Immature natural killer cell (primary cell): ENCODE measurements at places on chromosomes 12 and 14. TPM values are rescaled to one million over a fixed set of nuclear protein-coding genes. Genes with fewer than 3 reads are reported as not detected.

DNA sequence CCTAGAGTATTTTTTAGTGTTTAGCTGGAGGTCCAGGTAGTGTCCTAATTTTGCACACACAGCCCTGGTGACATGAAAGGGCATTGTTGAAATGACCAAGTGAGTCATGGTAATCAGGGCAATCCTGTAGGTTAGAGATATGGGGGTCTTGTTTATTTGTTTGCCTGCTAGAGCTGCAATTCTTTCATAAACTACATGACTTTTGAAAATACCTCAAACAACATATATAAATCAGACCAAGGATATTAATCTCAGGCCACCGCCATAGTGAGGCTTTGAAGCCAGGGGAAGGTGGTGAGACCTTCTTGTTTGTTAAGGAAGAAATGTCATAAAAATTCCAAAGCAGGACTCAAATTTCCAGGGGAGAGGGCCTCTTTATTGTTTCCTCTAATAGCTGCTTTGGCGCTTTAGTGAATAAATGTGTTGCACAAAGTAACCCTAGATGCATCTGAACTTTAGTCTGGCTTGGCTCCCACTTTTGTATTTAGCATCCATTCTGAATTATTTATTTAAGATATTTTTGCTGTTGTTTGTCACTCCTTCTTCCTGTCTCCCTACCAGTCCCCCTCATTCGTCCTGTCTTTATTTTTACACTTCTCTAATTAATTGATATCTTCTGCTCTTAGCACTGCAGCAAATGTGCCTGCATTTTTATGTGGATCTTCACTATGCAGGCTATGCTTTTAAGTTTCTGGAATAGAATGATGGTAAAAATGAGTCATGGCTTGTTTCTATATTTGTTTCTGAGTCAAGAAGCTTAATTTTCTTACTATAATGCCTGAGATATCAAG lies 430.3 kb downstream of the RAD51B start:
- H3K4me3 ChIP-seq, result no peak overlapping the region
- peak overlapping the region; percentile 38 for H3K27ac ChIP-seq
- H3K4me1 ChIP-seq, result peaks cover 51% of the 10 kb centered on the region

DNA sequence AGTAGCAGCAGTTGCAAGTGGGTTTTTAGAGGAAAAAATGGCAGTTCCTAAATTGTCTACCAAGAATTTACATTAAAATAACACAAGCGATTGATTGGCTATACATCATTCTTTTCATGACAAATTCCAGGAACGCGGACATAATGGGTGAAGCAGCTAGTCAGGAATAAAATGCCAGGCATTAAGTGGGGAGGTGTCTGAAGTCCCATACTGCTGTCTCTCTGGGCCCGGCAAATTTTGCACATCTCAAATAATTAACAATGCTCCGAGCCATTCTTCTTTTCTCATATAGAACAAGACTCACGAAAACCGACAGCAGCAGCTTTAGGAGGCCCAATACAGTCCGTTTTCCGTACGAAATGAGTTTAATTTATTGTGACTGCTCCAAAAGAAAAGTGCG lies 696 bp downstream of the RPL36AL start:
- H3K4me1 ChIP-seq, result peaks cover 67% of the 10 kb centered on the region
- peaks cover 9% of the 10 kb centered on the region for H3K36me3 ChIP-seq
- H3K27me3 ChIP-seq, result peaks cover 11% of the 10 kb centered on the region
- no peak for DNase-seq
- peak overlapping the region; percentile 98 for H3K27ac ChIP-seq
- H3K4me3 ChIP-seq, result peak overlapping the region; percentile 99

DNA sequence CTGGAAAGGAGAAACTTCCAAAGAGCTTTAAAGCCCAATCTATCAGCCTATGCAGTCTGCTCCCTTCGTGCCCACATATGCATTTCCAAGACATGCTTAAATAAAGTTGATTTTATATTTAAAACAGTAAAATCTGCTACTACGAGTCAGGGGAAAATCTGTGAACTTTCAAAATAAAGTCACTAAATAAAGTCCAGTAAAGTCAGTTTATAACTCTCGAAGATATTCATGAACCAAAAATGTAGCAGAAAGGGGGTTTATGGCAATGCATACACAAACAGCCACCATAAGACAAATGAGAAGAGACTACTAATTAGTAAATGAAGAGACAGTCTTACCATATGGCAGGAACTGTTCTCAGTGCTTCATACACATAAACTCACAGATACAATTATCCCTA lies 19.7 kb downstream of the AREL1 start:
- H3K36me3 ChIP-seq, result peaks cover 22% of the 10 kb centered on the region
- DNase-seq, result no peak
- no peak overlapping the region for H3K4me3 ChIP-seq
- no peaks in the 10 kb centered on the region for H3K27me3 ChIP-seq

- no peak overlapping the region for H3K27ac ChIP-seq
- H3K4me1 ChIP-seq, result peaks cover 12% of the 10 kb centered on the region
- no peaks in the 10 kb centered on the region for H3K27me3 ChIP-seq
Measured at GRCh38 chr14:92391726-92392125, 68.8 kb downstream of the SLC24A4 start.

GRCh38 chr12:94074980-94075629 lies 73.3 kb upstream of the PLXNC1 start:
- no peak overlapping the region for H3K4me3 ChIP-seq
- peaks cover 2% of the 10 kb centered on the region for H3K27me3 ChIP-seq
- peaks cover 5% of the 10 kb centered on the region for H3K4me1 ChIP-seq
- no peak for DNase-seq

DNA sequence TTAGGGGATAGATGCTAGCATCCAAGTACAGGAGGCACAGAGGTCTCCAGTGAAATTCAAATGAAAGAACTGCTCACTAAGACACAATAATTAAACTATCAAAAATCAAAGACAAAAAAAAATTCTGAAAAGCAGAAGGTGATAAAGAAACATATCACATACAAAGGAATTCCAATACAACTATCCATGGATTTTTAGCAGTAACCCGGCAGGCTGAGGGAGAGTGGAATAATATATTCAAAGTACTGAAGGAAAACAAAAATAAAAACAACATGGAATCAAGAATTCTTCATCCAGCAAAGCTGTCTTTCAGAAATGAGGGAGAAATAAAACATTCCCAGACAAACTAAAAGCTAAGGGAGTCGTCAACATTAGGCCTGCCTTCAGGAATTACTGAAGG lies 31.9 kb downstream of the A2M start:
- DNase-seq, result no peak
- no peak overlapping the region for H3K27ac ChIP-seq
- H3K27me3 ChIP-seq, result peaks cover 3% of the 10 kb centered on the region
- H3K36me3 ChIP-seq, result peaks cover 12% of the 10 kb centered on the region
- H3K4me3 ChIP-seq, result no peak overlapping the region

- no peak overlapping the region for H3K27ac ChIP-seq
- H3K4me1 ChIP-seq, result no peaks in the 10 kb centered on the region
- no peaks in the 10 kb centered on the region for H3K27me3 ChIP-seq
- no peaks in the 10 kb centered on the region for H3K36me3 ChIP-seq
- no peak for DNase-seq
- no peak overlapping the region for H3K4me3 ChIP-seq
Measured at GRCh38 chr12:23954332-23954731, 4.9 kb upstream of the SOX5 start.

GRCh38 chr12:111076611-111077451 lies 156.5 kb upstream of the MYL2 start:
- H3K36me3 ChIP-seq, result no peaks in the 10 kb centered on the region
- DNase-seq, result no peak
- H3K27ac ChIP-seq, result no peak overlapping the region
- H3K4me3 ChIP-seq, result no peak overlapping the region

GRCh38 chr12:57473392-57473791 lies 6.3 kb downstream of the ARHGAP9 start:
- peaks cover 48% of the 10 kb centered on the region for H3K27me3 ChIP-seq
- peak overlapping the region; percentile 56 for H3K4me3 ChIP-seq
- peaks cover 86% of the 10 kb centered on the region for H3K4me1 ChIP-seq
- H3K36me3 ChIP-seq, result peaks cover 46% of the 10 kb centered on the region

DNA sequence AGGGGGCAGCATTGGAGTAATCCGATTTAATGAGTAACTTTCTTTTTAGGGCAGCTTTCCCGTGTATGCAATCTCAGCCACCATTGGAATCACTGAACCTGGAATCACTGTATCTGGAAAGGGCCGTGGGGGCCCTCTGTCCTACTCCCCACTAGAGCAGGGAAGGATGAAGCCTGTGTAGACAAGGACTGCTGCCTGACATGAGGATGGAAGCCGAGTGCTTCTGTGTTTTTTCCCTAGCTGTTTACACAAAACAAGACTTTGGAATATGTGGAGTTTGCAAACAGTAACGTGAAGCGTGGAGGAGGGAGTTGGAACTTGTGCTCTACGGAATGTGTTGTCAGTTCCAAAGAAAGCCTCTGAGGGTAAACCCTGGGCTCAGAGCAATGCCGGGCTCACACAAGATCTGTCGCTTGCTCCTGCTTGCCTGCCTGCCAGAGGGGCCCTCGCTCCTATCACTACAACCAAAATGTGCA lies 32.4 kb upstream of the HDAC7 start:
- peaks cover 3% of the 10 kb centered on the region for H3K27me3 ChIP-seq
- no peak overlapping the region for H3K27ac ChIP-seq
- no peak for DNase-seq
- no peak overlapping the region for H3K4me3 ChIP-seq
- no peaks in the 10 kb centered on the region for H3K36me3 ChIP-seq

DNA sequence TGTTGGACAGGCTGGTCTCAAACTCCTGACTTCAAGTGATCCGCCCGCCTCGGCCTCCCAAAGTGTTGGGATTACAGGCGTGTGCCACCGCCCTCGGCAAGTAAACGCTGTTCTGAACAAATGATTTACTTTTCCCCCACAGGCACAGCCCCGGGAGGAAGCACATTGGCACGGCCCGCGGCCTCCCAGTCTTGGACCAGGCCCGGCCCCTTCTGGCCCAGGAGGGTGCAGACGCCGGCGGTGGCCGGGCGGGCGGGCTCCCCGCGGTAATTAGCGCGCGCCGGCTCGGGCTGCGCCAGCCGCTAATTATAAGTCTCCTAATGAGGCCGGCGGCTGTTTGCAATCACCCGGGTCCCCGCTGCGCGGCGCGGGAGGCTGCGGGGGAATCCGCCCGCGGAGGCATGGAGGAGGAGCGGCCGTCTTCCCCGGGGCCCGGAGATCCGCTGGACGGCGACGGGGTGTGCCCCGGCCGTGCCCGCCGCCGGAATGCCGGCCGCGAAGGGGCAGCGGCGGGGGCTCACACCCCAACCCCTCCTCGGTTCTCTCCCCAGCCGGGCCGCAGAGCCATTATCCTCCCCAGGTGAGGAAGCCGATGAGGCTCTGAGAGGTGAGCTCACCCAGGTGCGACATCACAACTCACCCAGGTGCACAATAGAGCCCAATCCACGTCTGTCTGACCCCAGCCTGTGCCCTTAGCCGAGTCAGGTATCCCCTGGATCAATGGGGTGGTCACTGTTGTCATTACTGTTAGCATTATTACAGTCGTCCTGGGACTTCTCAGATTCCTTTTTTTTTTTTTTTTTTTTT lies 3.3 kb upstream of the POP5 start:
- peak; percentile 43 for DNase-seq
- H3K36me3 ChIP-seq, result no peaks in the 10 kb centered on the region
- peak overlapping the region; percentile 55 for H3K4me3 ChIP-seq

- DNase-seq, result no peak
- no peaks in the 10 kb centered on the region for H3K27me3 ChIP-seq
- no peak overlapping the region for H3K4me3 ChIP-seq
- no peaks in the 10 kb centered on the region for H3K4me1 ChIP-seq
- H3K36me3 ChIP-seq, result no peaks in the 10 kb centered on the region
Measured at GRCh38 chr12:91219511-91219910, 36.9 kb upstream of the DCN start.

- no peak overlapping the region for H3K27ac ChIP-seq
- no peaks in the 10 kb centered on the region for H3K27me3 ChIP-seq
- H3K4me3 ChIP-seq, result no peak overlapping the region
Measured at GRCh38 chr12:4603421-4603820, 41.4 kb downstream of the DYRK4 start.

GRCh38 chr12:20024194-20024593 lies 344.1 kb upstream of the PDE3A start:
- H3K4me1 ChIP-seq, result no peaks in the 10 kb centered on the region
- H3K27me3 ChIP-seq, result no peaks in the 10 kb centered on the region
- no peaks in the 10 kb centered on the region for H3K36me3 ChIP-seq

DNA sequence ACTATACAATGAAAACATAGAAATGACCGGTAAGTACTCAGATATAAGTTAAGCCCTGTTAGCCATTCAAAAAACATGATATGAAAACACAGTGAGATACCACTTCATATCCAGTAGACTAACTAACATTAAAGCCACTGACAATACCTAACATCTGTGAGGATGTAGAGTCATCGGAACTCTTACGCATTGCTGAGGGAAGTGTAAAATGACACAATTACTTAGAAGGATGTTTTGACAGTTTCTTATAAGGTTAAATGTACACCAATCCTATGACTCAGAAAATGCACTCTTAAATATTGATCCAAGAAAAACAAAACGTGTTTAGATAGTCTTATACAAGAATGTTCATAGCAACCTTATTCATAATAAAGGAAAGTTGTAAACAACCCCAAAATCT lies 782.9 kb downstream of the BCL11B start:
- DNase-seq, result no peak
- no peak overlapping the region for H3K4me3 ChIP-seq
- H3K27me3 ChIP-seq, result peaks cover 7% of the 10 kb centered on the region
- H3K27ac ChIP-seq, result no peak overlapping the region

- H3K27ac ChIP-seq, result no peak overlapping the region
- no peak overlapping the region for H3K4me3 ChIP-seq
- H3K27me3 ChIP-seq, result peaks cover 5% of the 10 kb centered on the region
- no peak for DNase-seq
- H3K4me1 ChIP-seq, result no peaks in the 10 kb centered on the region
Measured at GRCh38 chr12:92739113-92739512, 36.3 kb downstream of the PLEKHG7 start.

- H3K27me3 ChIP-seq, result no peaks in the 10 kb centered on the region
- no peak for DNase-seq
- no peak overlapping the region for H3K4me3 ChIP-seq
- H3K36me3 ChIP-seq, result no peaks in the 10 kb centered on the region
Measured at GRCh38 chr12:47277972-47278448, 198.3 kb upstream of the AMIGO2 start.

DNA sequence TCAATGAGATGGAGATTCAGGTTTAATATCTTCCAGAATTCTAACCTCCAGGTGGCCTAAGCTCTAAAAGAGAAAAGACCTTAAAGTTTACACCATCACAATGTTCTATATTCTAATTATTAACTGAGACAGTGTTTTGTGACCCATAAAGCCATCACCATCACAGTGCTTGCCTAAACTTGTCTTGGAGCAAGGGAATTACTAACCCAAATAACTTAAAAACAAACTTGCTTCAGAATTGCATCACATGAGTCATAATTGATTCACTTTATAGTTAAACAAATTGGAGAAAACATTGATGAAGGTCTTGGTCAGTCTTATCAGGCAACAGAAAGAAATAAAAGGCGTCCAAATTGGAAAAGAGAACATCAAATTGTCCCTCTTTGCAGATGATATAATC lies 54.5 kb upstream of the ALG10 start:
- DNase-seq, result no peak
- no peaks in the 10 kb centered on the region for H3K36me3 ChIP-seq
- H3K27ac ChIP-seq, result no peak overlapping the region
- H3K4me3 ChIP-seq, result no peak overlapping the region
- no peaks in the 10 kb centered on the region for H3K4me1 ChIP-seq

Gene VEZT
- 19.8 TPM for polyA plus RNA-seq

Gene OAS2
- 24.3 TPM for polyA plus RNA-seq

Gene KCNA1
- polyA plus RNA-seq, result not detected

Gene SCN8A
- polyA plus RNA-seq, result not detected

Gene LRRC43
- 6.2 TPM for polyA plus RNA-seq

Gene SRP54
- 29.5 TPM for polyA plus RNA-seq

Gene GUCY2C
- polyA plus RNA-seq, result not detected

Gene CLEC4E
- polyA plus RNA-seq, result not detected

Gene MANSC1
- polyA plus RNA-seq, result 0.09 TPM

Gene DBX2
- polyA plus RNA-seq, result not detected

Gene PRKD1
- not detected for polyA plus RNA-seq

Gene COCH
- polyA plus RNA-seq, result 3.1 TPM

Gene TAS2R20
- polyA plus RNA-seq, result not detected

Gene ABCC9
- not detected for polyA plus RNA-seq
